Activated naive CD8-positive, alpha-beta T cell treated with anti-CD3 and anti-CD28 coated beads for 36 hours (primary cell): ENCODE measurements at places on chromosomes 7 and 10.

DNA sequence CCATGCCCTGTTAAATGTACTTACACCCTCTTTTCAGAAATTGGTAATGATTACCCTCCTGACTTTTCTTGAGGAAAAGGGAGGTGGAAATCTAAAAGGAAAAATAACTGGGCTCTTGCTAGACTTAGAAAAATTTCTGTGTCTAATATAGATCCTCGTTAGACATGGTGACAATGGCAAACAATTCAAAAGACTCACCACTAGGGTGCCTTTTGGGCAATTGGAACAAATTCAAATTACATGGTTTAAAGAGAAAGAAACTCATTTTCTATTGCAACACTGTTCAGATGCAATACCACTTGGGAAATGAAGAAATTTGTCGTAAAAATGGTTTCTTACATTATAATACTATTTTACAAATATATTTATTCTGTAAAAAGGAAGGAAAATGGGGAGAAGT lies 950.1 kb downstream of the GRM8 start:
- no peak for DNase-seq

GRCh38 chr7:73570521-73570920 lies 7.9 kb downstream of the TBL2 start:
- DNase-seq = no peak

DNA sequence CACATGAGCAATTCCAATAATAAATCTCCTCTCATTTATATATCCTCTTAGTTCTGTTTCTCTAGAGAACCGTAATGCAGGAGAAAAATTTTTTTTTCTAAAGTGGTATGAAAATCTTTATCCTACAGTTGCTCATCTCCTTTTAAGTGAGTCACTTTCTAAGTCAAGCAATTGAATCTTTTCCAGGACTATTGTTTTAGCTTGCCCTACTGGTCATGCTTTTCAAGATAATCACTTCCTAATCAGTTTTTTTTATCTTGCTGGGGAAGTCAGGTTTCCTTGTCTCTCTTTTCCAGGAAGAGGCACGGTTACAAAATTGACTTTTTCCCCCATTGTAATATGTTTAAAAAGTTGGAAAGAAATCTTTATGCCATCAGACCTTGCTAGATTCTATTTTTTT lies 44.0 kb downstream of the INPP5F start:
- no peak for DNase-seq

GRCh38 chr7:98872328-98872924 lies 2.6 kb upstream of the TMEM130 start:
- no peak for DNase-seq

- DNase-seq = no peak
Observed at GRCh38 chr7:2441430-2442058, 34.7 kb downstream of the GRIFIN start.

- no peak for DNase-seq
Observed at GRCh38 chr7:55325371-55325792, 39.8 kb upstream of the LANCL2 start.

DNA sequence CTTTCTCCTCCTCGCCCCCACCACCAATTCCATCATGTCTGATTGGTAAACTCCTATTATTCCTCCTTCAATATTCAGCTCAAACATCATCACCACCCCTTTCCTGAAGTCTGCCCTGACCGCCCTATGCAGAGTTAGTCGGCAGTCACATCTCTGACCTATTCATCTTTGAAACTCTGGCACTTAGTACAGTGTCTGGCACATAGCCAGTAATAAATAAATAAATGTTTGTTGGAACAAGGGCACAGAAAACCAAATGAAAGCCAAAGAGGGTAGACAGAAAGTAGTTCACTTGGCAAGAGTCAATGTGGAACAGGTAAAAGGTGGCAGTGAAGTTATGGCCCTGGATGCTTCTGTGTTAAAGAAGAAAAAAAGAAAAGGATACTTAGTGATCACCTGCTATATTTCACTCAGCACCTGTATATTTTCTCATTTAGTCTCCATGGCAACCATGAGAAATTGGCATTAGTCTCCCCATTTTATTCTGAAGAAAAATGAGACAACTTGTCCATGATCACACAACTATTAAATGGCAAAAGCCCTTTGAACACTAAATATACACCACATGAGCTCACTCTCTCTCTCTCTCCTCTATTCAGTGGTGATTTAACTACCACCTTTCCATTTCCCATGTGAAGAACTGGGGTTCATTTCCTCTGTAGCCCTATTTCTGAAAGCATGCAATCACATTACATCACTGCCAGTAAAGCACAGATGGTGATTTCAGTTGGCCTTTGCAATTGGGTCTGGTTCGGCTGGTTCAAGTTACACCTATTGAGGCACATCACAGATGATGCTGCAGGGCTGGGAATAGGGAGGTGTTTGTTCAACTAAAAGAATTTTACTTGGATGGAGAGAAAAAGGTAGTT lies 25.3 kb downstream of the CHCHD3 start:
- no peak for DNase-seq
